ENCODE measurements at places on chromosomes 4 and X.

- no peak for DNase-seq
These were observed 814.2 kb upstream of the PABPC4L start for GRCh38 chr4:135015771-135016170.

GRCh38 chr4:126533146-126533805, 1099.5 kb upstream of the INTU start:
- DNase-seq = no peak

DNA sequence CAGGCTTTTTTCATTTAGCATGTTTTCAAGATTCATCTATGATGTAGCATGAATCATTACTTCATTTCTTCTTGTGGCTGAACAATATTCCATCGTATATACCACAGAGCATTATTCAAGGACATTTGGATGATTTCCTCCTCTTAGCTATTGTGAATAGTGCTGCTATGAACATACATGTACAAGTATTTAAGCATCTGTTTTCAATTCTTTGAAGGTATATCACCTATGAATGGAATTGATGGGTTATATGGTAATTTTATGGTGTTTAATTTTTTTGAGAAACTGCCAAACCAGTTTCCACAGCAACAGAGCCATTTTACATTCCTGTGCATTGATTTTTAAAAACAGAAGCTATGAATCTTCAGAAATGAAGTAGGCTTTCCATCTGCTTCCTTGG, 36.1 kb upstream of the WDR19 start:
- DNase-seq = no peak

GRCh38 chr4:87575408-87575807, 32.9 kb upstream of the DSPP start:
- DNase-seq = no peak

Data from CD4-positive, alpha-beta T cell treated with Interleukin-10 for 1 hour (primary cell).